ENCODE measurements at places on chromosomes 3 and 15.

DNA sequence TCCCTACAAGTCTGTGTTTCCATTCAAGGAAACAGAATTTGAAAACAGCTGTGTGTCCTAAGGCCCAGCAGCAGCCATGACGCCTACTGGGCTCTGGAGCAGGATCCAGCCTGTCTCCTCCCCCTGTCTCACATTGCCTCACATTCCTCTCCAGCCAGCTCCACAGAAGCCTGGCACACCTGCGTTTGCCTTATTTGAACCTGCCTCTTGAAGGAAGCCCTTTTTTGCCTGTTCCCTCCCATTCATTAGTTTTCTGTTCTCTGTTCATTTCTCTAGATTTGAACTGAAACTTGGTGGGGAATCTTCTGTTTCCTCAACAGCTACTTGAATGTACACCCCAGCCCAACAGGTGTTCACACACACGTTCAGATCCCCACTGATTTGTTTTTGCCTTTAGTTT lies 890.5 kb downstream of the TUSC7 start:
- no peak for DNase-seq

- no peak for DNase-seq
Observed at GRCh38 chr15:58324533-58324932, 107.3 kb upstream of the LIPC start.

DNA sequence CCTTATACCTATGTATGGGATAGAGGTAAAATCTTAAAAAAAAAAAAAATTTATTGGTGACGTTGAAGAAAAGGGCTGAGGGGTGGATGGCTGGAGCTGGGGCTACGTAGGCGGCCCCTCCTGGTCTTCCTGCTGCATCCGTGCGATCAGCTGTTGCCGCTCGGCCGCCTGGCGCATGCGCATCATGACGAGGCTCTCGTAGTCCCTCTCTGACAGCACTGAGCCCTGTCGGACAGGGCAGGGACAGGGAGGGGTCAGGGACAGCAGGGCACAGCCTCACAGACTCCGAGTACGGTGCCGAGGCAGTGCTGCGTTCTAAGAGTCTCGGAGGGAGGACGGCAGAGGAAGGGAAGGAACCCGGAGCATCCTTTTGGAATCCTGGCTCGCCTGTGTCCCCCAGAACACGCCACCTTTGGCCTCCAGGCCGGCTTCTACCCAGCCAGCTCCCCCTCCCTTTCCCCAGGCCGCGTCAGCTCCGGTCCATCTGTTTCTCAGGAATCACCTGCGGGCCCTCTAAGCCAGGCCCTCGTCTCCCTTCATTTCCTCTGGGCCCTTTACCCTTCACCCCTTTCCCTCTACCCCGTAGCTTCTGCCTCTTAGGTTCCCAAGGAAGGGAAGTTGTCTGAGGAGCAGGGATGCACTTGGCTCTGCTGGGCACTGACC lies 1.8 kb upstream of the C15orf62 start:
- no peak for DNase-seq

DNA sequence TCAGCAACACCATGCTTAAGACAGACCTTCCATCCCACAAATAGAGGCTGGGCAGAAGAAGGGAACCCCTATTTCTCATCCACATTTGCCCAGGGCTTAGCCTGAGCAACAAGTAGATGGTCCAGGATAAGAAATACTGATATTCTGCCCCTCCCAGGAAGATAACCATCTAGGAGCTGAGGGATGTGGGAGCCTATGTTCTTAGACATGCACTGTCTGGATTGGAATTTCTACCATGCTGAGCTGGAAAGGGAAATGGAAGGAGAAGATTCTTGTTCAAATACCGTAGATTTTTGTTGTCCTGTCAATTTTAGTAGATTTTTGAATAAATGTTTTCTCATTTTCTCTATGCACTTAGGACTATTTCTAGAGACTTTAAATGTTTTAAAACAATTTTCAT lies 450.7 kb upstream of the SEMA6D start:
- no peak for DNase-seq

DNA sequence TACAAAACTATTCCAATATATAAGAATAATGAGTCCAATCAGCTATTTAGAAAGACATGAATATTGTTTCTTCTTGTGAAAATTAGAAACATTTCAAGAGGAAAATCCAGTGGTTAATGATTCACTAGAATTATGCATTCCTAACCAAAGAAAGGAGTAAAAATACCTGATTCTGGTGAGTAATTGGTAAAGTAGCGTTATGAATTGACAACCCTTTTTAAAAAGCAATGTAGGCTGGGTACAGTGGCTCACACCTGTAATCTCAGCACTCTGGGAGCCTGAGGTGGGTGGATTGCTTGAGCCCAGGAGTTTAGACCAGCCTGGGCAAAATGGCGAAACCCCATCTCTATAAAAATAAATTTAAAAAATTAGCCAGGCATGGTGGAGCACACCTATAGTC lies 43.3 kb downstream of the TOPAZ1 start:
- DNase-seq = no peak

GRCh38 chr3:116390318-116390717 lies 55.0 kb downstream of the LSAMP start:
- DNase-seq = no peak

GRCh38 chr3:144257381-144257780 lies 285.8 kb downstream of the DIPK2A start:
- no peak for DNase-seq

DNA sequence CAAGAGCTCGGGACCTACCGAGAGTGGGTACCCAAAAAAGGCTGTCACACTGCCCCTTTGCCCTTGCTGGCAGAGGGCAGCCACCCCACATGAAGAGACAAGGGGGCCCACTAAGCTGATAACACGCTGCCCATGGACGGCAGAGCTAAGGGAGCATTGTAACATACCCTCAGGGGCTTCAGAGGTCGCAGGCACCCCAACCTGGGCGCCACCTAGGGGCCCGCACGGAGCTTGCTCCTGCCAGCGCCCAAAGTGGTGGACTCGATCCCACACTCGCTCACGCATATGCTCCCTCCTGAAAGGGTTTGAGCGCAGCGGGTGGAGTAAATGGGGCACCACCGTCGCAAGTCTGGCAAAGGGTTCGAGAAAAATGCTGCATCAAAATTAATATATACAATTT lies 975.4 kb downstream of the ZPLD1 start:
- no peak for DNase-seq

DNA sequence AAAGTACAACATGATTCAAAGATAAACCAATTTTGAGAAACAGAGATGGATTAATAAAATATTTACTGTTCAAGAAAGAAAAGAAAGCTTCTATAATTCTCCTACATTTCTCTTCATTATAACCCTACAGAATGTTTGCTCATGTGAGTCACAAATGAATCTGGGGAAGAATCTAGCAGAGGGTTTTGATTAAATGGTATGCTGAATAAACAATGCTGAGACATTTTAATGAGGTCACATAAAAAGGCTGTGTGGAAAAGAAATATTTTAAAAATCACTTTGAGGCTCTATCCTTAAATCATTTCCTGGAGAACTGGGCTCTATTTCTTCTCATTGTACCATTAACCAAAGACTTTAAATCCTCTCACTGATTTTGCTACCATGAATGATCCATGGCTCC lies 727.7 kb downstream of the NTRK3 start:
- no peak for DNase-seq

- DNase-seq = no peak
Observed at GRCh38 chr3:159074756-159075701, 273.2 kb downstream of the MFSD1 start.

DNA sequence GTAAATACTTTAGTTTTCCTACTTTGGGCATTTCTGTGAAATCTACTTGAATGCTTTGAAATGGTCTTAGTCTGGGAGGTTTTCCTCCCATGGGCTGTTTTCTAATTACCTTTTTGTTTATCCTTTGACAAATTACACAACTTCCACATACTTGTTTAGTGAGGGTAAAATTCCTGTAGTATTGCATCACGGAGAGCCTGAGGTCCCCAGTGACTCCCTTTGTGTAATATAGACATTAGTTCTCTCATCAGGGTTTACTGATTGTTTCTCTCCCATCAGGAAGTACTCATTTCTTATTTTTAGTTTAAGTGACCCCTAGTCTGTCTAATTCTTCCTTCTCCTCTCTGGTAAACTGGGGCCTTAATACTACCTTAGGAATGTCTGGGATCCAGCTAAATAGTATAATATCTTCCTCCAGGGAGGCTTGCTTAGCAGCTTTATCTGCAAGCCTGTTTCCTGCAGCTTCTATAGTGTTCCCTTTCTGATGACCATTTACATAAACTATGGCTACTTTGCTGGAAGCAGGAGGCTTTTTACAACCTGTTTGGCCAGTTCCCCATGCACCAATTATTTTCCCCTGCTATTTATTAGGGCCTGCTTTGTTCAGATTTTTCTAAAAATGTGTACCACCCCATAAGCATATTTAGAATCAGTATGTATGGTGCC lies 87.2 kb upstream of the XCR1 start:
- DNase-seq = no peak

GRCh38 chr3:178960181-178960580 lies 111.4 kb downstream of the ZMAT3 start:
- DNase-seq = no peak

DNA sequence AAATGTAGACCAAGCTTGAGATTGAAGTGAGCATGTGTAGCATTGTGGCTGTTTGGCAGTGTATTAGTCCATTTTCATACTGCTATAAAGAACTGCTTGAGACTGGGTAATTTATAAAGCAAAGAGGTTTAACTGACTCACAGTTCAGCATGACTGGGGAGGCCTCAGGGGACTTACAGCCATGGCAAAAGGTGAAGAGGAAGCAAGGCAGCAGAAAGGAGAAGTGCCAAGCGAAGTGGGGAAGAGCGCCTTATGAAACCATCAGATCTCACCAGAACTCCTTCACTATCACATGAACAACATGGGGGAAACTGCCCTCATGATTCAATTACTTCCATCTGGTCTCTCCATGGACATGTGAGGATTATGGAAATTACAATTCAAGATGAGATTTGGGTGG lies 8.6 kb upstream of the CERS3 start:
- peak; percentile 69 for DNase-seq

DNA sequence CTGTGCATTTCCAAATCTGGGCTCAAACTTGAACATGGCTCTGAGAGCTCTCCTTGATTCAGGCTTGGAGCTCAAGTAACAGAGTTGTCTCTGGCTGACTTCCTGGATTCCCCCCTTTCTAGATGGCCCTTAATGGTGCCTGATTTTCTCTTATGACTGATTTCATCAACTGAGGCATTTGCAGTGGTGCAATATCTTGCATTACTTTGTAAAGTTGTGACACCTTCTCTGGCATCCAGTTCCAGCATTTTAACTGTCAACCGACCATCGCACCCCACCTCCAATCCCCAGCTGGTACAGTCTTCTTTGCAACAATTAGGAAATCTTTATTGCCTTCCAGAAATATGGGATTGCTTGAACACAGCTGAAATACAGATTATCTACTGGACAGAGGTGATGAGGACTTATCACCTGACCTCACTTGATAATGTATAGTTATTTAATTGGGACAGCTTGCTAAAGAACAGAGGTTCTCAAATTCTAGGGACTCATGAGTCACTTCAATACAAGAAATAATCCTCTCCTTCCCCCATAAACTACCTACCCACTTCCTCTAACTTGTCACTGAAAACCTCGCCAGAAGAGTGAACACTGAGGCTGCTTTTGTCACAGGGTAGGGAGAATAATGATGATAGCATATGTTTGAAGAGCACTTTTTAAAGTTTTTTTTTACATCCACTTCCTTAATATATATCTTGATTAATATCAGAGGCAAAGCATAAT lies 41.8 kb downstream of the FILIP1L start:
- DNase-seq = no peak

GRCh38 chr15:89335298-89336041 lies 846 bp upstream of the POLG start:
- no peak for DNase-seq

GRCh38 chr3:14133188-14133800 lies 8.4 kb downstream of the TMEM43 start:
- no peak for DNase-seq

DNA sequence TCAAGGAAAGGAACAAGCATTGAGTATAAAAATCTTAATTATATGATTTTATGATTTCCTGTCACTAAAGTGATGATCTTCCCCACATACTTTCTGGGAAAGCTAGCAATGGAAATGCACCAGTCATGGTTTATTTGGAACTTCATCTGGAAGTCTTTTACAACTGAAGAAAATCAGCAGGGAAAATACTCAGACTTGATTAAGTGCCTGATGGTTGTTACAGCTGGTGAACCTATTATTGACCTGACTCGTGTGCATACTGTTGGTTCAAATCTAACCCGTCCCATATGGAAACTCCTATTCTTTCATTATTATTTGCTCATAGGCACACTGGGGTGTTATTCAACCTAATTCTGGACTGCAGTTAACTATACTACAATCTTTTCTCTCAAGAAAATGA lies 701.8 kb upstream of the CCDC54 start:
- no peak for DNase-seq

- no peak for DNase-seq
Observed at GRCh38 chr3:134235577-134236076, 15.0 kb downstream of the RYK start.

DNA sequence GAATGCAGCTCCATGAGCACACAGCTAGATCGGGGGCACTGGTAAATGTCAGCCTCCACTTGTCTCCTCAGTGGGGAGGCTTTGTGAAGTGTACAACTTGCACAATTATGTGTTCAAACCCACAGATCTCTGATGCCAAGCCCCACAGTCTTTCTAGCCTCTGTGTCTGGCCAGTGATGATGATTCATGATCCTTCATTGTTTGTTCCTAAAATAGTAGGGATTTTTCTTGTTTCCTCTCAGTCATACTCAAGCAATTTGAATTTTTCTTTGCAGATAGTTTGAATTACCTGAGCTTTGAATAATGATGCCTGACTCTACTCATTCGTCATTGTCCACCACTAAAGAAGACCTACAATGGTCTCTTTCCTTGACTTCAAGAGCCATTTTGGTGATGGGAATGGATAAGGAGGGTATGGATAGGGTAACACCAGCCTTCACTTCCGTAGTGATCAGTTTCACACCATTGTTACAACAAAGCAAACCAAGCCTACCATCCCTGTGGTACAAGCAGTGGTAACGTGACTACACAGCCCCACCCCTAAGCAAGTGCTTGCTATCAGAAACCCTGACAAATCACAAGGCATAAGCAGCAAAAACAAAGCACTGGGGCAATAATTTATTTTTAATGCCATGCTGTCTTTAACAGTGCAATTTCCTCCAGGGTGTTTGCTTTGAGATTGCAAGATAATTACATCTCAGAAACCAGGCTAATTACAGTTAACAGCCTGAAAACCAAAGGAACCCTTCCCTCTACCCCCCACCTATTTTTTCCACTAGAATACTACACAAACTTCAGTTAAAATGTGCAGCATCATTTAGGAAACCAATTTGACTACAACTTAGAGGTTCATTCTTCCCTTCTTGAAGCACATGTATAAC lies 114.1 kb upstream of the PPP2R3A start:
- no peak for DNase-seq

- no peak for DNase-seq
Observed at GRCh38 chr3:16334909-16335308, 69.9 kb downstream of the OXNAD1 start.

DNA sequence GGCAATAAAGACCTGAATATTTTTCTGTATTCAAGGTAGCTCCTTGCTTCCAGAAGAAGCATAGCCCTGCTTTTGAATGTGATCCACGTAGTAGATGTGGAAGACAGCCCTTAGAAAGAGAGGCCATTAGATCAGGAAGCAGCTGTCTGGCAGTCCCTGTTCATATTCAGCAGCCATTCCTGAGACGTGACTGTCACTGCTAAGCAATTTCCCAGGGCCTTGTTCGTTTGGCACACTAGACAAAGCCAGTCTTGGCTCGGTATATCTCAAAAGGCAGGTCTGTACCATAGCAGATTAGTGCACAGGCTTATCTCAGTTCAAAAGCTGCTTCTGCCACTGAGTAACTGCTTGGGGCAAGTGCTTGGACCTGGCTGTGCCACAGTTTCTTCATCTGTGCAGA lies 287.8 kb upstream of the MCTP2 start:
- DNase-seq = no peak

GRCh38 chr3:115800489-115801075 lies 177.3 kb downstream of the GAP43 start:
- DNase-seq = no peak
